Islet precursor cell (in vitro differentiated cells): ENCODE measurements at places on chromosomes 3 and 15.

GRCh38 chr3:99843590-99844258 lies 26.1 kb downstream of the CMSS1 start:
- DNase-seq, result no peak

- no peak for DNase-seq
These were observed 80.3 kb downstream of the TM4SF4 start for GRCh38 chr3:149554826-149555225.

DNA sequence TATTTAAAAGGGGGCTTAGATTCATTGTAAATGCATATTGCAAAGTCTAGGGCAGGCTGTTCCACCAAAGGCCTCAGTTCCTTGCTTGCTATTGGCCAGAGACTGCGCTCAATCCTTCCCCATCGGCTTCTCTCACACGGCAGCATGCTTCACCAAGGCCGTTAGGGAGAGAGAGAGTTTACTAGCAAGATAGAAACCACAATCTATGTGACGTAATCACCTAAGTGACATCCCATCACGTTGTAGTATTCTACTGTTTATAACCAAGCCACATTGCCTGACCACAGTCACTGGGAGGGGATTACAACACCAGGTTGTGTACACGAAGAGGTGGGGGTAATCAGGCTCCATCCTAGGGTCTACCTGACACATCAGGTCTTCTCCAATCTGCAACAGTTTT lies 16.0 kb upstream of the NPAP1 start:
- no peak for DNase-seq

DNA sequence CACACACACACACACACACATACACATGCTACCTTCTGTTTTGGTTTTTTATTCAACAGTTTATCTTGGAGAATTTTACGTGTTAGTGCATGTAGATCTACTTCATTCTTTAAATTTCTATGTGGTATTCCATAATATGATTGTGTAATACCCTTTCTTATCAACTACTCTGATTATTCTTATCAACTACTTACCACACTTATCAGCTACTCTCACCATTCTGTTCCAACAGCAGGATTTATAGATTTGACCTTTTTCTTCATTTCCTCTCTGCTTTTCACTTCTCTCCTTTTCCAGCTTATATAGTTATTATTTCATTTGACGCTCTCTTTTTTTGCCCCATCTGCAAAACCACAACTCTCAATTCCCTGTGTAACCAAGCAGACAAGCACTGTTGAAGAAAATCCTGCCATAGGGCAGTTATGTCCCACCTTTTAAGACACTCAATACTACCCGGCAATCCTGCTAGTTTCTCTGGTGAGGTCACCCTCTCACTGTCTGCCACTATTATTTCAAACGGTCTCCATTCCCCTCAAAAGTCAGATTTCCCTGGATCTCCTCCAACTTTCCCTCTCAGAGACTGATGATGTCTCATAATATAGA lies 56.9 kb upstream of the SATB1 start:
- DNase-seq, result no peak

- peak; percentile 80 for DNase-seq
These were observed 6.2 kb upstream of the TLR9 start for GRCh38 chr3:52231502-52232278.

GRCh38 chr15:101246391-101246790 lies 5.5 kb downstream of the CHSY1 start:
- no peak for DNase-seq

DNA sequence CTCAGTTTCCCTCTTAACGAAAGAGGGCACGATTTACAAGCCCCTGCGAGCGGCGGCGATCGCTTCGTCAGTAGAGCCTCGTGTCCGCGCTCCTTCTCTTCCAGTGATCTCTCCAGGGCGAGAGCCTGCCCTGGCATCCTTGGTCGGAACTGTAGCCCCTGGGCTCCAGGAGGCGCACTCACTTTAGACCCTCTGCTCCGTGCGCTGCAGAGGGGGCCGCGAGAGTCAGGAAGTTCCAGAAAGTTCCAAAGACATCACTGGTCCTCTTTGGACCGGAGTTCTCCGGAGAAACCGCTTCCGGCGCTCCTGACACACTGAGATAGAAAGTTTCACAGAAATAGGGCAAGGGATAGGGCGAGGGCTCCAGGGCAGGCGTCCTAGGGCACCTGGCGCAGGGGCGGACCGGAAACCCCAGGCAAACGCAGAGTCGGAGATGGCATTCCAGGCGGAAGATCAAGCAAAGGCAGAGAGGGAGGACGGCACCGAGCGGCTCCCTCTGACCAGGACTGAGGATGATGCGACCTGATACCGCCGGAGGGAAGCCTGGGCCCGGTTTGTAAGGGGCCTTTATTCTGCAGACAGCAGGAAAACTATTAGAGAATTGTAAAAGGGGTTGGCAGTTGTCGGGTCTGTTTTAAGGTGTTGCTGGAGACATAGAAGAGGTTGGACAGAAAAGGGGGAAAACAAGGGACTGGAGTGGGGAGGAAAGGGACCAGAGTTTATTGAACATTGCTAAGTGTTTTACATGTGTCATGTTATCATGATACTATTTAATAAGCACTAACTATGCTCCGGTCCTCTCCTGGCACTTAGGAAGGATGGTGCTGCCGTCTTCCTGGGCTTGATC lies 1.3 kb upstream of the CPEB1 start:
- DNase-seq, result no peak

GRCh38 chr3:82875401-82875800 lies 1114.0 kb upstream of the GBE1 start:
- DNase-seq, result no peak

DNA sequence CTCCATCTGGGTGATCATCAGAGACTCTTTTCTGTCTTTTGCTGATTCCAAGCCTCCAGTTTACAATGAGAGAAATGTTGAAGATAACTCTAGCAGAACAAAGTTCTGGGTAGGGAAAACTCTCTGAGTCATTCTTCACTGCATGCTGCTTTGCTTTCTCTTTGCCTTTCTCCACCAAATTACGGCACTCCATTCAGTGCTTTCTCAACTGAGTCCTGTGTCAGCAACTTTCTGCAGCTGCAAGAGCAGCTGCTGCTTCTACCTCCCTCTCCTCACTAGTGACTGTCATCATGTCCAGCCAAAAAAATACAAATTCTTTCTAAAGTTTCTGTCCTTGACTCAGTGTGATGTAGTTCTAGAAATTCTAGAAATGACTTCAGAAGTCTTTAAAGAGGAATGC lies 953.8 kb downstream of the IGSF11 start:
- DNase-seq, result no peak

DNA sequence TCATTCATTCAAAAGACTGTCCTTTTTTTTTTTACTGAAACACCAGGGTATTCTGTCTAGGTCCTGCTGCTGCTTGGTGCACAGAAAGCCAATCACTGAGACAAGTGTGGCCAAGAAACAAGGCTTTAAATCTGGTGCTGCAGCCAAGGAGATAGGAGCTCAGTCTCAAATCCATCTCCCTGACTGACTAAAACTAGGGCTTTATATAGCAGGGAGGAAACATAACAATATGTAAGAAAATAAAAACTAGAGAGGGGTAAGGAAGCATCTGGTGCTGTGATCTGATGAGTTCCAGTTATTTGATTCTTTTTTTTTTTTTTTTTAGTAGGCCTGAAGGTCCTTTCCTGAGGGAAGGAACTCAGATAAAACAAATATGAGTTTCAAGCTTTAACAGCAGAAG lies 139.8 kb downstream of the ATG7 start:
- no peak for DNase-seq

DNA sequence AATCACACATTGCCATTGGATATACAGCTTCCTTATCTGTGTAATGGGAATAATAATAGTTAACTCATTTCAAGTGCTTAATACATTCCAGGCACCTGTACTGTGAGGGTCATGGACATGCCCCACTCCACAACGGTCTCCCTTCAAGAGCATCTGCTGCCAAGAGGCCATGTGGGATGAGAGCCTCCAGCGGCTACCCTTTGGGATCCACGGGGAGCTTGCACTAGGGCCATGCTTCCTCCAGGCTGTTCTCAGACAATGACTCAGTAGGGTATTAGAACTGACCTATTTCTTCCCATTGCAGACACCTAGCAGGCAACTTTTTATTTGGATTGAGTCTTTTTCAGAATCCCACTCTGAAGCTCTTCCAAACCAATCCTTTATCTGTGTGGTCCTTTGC lies 1078.9 kb downstream of the TUSC7 start:
- DNase-seq, result peak; percentile 54

DNA sequence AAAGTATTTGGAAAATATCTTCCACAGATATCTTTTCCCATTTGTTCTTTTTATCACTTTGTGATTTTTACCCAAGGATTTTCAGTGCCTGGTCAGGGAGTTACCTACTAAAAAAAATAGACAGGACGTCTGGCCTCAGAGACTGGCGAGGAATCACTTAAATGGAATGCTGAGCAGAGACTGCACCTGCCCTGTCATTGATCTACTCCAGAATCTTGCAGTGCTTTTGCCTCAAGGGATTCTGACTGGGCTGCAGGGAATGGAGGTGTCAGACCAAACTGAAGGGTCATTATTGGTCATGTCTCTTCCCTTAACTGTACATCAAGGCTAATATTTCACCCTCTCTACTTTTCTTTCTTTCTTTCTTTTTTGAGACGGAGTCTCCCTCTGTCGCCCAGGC lies 12.1 kb upstream of the RYR3 start:
- peak; percentile 96 for DNase-seq

GRCh38 chr15:96325541-96326327 lies 4.8 kb upstream of the NR2F2 start:
- DNase-seq, result no peak

DNA sequence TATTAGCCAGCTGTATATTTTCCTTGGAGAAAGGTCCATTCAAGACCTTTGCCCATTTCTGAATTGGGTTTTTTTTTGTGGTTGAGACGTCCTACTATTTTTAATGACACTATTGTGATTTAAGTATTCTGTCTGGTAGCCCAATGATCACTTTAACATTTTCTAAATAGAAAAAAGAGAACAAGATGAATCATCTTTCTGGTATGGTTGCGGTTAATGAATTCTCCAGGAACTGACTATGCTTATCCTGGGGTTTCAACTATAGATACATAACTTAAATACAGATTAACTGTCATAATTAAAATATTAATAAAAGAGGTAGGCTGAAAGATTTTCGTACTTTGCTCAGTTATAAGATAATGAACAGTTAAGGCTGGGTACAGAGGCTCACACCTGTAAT lies 51.9 kb downstream of the PBRM1 start:
- no peak for DNase-seq

DNA sequence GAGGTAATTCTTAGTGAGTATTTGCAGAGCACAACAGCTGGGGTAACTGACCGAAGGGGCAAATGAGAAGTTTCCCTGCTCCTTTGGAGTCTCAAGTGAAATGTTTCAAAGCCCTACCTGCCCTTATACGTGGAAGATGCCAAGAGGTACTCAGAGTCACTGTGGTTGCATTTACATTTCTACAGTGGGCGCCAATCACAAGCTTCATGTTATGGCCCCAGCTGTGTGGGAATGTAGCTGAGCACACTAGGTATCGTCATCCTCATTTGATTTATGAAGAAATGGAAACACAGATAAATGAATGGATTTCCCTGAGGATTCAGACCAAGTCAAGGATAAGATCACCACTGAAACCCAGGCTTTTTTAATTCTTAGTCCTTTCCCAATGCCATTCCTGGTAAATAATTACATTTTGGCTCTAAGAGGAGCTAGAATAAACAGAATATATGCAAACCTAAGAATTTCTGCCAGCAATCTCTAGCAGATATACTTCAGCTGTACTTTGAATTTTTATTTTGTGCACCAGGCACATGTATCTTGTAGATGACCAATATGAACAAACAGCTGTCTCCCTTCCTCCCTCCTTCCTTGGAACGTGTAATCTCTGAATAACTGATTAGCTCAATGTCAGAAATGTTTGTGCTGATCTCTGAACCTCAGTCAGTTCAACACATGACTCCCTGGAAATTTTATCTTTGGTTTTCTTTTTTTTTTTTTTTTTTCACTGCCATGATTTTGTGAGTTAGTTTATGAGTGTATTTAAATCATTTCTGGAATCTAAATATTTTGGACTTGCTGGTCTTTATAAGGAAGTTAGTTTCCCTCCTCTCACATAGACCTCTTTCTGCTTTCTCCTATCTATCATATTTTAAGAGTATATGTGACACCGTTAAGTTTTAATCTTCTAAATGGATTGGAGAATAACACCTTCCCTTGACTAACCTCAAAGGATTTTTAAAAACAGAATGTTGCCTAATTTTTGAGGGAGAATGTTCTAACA lies 69.2 kb downstream of the MAP2K5 start:
- no peak for DNase-seq

DNA sequence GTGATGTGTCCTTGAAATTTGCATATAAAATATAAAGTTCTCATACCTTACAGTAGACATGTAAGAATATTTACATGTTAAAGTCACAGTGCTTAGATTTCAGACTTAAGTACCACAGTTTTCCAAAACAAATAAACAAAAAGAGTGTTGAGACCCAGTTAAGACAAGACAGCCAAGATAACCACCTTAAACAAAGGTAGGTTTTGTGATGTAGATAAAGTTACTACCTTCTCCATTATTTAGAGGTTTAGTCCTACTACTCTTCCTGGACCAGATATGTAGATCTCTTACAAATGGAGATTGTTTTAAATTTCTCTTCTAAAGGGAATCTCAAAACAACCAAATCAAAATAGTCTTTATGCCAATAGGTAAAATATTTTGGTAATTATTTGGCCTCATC lies 15.7 kb downstream of the OR5H15 start:
- DNase-seq, result no peak

GRCh38 chr3:156516961-156517360 lies 38.0 kb downstream of the SSR3 start:
- DNase-seq, result no peak

DNA sequence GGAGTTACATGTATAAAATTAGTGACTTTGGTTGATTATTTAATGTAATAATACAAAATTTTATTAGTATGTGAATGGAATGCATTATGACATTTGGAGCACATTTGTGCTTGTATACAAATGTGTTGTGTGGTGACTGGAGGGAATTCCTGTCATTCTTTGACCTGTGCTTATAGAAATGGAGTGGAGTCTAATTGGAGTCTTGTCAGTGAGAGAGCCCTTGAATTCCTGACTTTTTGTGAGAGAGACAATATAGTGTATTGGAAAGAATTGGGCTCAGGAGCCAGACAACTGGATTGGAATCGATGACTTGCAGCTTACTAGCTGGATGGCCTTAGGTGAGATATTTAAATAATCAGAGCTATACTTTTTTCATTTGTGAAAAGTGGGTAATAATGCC lies 9.4 kb downstream of the TCF12 start:
- DNase-seq, result no peak

- no peak for DNase-seq
These were observed 132.9 kb downstream of the MAGI1 start for GRCh38 chr3:65905771-65906170.

GRCh38 chr15:74367296-74367854 lies at the start of gene CYP11A1:
CYP11A1 (minus strand) TSS chr15:74367646; CDS start chr15:74367585, 61 bp downstream.
- no peak for DNase-seq
